ENCODE measurements at places on chromosomes 4 and X. TPM values are rescaled to one million over a fixed set of nuclear protein-coding genes. Genes with fewer than 3 reads are reported as not detected.

ACE2 gene
- total RNA-seq, result 2.6 TPM

PABPC5 gene
- 1.6 TPM for total RNA-seq

KLKB1 gene
- 1.6 TPM for total RNA-seq

STX18 gene
- 36.5 TPM for total RNA-seq

PNMA6F gene
- not detected for total RNA-seq

KIT gene
- 28.5 TPM for total RNA-seq

MSANTD1 gene
- total RNA-seq, result 1.9 TPM

FAM156B gene
- total RNA-seq, result 17.7 TPM

PAGE2B gene
- not detected for total RNA-seq

F8A2 gene
- not detected for total RNA-seq

GPR34 gene
- 33.6 TPM for total RNA-seq

TLR8 gene
- 35.4 TPM for total RNA-seq

CFP gene
- total RNA-seq, result 24.8 TPM

CTAG1A gene
- total RNA-seq, result not detected

PRRG3 gene
- 1.1 TPM for total RNA-seq

PCSK1N gene
- total RNA-seq, result 3.0 TPM

ASMT gene
- total RNA-seq, result not detected
